ENCODE measurements at places on chromosomes 3 and 15.

DNA sequence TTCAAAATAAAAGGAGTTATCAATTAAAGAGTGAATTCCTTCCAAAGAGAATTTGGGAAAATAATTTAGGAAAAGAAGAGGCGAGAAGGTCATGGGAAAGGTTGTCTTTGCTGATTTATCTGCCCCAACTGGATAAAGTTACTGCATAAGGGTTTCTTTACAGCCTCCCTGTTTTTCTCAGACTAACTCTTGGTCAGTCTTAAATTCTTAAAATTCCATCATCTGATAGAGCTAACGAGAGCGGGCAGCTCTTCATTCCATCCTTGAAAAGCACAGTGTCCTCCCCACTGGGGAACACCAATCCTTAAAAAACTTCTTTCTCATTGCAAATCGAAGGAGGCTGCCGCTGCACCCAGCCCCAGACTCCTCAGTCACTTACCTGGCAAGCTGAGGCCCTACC, 107.2 kb downstream of the PGPEP1L start:
- ATAC-seq, result no peak

GRCh38 chr3:45616158-45616557, 21.6 kb downstream of the LIMD1 start:
- ATAC-seq, result no peak

DNA sequence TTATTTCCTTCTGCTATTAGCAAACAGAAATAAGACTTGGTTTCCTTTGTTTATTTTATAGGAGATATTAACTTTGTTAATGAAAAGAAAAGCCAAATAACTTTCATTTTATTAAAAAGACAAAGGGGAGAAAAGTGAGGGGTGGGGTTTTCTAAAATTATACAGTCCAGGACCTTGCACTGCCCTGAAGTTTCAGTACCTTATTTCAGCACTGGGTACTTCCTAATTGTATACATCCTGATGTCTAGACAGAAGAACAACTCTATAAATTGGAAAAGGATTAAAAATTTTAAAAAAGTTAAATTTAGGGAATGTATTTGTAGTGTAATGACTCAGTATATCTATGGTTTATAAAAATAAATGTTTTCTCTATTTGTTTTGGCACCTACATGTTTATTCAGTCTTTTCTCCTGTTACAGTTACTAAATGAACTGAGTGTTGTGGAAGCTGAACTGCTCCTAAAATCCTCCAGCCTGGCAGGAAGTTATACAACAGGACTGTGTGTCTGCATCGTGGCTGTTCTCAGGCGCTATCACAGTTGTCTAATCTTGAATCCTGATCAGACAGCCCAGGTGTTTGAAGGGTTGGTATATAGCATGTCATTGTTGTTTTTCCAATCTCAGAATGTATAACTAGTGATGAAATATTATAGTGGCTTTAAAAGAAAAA, 27.6 kb upstream of the P2RY13 start:
- no peak for ATAC-seq

DNA sequence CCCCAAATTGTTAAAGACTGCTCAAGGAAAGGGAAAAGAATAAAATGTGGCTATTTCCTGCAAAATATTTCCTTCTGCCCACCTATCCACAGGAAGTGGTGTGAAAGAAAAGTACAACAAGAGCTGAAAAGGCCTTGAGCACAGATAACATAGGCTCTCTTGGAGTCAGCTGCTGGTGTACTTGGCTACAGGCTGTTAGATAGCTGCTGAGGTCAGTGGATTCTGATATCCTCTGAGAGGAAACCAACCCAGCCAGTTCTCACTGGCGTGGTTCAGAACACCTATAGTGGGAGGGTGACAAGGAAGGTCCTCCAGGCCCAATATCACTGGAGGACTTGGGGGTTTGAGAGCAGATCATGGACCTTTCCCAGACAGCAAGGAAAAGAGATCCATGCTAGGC, 124.4 kb upstream of the GAP43 start:
- ATAC-seq, result no peak

DNA sequence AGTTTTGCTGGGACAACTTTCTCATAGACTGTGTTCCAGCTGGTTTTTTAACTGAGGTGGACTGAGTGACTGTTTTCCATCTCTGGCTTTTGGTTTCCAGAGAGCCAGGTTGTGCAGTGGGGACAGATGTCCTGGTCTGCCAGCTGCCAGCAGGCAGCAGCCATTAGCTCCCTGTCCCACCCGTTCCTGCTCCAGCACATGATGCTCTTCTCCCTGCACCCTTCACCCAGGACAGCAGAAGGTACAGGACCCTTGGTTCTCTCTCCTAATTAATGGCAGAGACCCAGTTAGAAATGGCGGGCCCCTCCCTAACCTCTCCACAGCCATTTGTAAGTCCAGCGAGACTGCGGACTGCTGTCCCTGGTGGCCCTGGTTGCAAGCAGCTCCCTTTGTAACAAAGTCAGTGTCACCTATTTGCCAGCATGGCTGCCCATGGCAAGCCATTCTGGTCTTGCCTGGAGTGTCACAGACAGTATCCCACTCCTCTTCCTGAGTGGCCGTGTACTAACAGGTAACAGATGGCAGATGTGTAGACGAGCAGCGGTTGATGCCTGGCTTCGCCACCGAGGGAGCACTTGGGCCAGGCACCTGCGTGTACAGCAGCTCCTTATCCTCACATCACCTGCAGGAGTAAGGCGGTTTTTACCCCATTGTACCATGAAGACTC, 148.3 kb downstream of the DNAJB8 start:
- ATAC-seq, result no peak

DNA sequence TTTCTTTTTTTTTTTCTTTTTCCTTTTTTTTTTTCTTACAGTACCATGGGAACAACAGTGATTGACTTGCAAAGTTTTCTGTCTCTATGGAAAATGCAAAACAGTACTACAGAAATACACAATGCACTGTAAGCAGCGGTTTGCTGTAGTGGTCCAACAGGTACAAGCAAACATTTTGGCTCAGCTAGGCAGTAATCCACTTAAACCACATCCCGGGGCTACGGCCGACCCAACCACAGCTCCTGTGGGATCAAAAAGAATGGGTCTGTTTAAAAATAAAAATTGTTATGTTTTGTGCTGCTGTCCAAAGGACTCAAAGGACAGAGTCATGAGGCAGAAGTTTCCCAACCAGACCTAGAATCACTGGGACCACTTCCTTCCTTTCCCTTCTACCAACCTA, 667.1 kb upstream of the ADAMTS9 start:
- ATAC-seq, result no peak

DNA sequence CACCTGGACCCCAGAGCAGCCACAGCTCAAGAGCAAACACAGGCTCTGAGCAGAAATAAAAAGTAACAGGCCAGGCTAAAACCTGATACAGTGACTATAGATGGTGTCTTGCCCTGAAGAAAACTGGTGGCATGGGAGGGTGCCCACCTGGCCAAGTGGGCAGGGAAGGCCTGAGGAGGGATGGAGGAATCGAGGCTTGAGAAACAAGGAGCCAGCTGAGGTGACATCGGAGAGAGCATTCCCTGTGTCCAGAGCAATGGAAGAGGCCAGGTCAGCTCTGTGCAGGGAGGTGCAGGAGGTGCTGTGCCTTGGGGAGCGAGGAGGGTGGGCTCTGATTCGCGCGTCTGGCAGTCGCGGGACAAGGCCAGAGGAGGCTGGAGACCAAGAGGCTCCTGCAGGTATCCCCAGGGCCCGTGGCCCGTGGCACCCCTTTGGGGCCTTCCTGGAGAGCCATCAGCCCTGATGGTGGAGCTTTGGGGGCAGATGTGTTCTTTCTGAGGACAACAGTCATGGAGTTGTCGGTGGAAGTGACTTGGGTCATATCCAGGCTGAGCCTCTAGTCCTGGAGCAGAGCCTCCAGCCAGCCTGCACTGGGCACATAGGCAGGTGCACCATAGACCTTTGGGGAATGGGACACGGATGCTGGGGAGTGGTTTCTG, 56.1 kb downstream of the PLXNA1 start:
- ATAC-seq, result no peak

All from gastroesophageal sphincter (tissue), 4 donors.